ENCODE measurements at places on chromosomes 3 and 15.
A peak's percentile ranks its signal among the peaks of the same experiment; 100 is the strongest.

DNA sequence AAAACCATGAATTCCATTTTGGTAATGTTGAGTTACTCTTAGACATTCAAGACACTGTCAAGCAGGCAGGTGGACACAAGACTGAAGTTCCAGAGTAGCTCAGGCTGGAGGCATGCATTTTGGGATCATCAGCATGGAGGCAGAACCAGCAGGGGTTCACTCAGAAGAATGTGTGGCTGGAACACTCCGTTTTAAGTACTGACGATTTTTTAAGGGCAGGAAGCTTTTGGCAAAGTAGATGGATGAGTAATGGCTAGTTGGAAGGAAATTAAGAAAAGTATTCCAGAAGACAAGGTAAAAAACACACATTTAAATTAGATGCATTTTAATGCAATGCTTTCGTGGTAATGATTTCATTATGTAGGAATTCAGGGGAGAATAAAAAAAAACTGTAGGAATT is 420.4 kb downstream of the ROBO2 start:
- no peak for DNase-seq

DNA sequence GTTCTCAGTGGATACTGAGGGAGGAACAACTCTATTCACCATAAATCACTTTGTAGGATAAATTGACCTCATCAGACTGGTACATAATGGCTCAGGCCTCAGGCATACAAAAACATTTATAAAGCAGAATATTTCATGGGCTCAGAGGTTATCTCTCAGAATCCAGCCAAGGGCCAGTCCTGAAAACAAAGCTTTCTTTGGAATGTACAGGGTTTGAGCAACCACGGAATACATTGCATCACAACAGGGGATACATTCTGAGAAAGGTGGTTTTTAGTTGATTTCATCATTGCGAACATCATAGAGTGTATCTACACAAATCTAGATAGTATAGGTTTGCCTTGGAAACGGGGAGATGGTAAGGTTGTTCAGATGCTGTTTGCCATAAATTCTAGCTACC is 33.4 kb upstream of the CTDSPL2 start:
- DNase-seq, result no peak

DNA sequence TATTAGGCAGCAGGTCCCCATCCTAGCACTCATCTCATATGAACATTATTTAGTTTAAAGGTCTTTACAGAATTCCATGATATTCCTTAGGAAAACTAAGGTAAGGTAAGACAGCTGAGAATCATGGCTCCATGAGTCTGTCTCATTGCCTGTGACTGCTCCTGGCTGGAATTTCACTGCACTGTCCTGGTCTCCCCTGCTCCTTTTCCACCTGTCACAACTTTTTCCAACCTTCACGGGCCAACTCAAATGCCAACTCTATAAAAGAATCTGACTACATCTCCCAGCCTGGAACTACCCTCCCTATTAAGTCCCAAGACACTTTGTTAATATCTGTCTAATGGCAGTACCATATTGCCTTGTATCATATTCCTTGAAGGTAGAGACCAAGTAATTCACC is 7.6 kb downstream of the CNBP start:
- no peak for DNase-seq

- DNase-seq, result no peak
Measured at GRCh38 chr3:112857526-112857925, 10.9 kb upstream of the CD200R1L start.

GRCh38 chr3:39384665-39385000 is 1.5 kb downstream of the SLC25A38 start:
- no peak for DNase-seq

DNA sequence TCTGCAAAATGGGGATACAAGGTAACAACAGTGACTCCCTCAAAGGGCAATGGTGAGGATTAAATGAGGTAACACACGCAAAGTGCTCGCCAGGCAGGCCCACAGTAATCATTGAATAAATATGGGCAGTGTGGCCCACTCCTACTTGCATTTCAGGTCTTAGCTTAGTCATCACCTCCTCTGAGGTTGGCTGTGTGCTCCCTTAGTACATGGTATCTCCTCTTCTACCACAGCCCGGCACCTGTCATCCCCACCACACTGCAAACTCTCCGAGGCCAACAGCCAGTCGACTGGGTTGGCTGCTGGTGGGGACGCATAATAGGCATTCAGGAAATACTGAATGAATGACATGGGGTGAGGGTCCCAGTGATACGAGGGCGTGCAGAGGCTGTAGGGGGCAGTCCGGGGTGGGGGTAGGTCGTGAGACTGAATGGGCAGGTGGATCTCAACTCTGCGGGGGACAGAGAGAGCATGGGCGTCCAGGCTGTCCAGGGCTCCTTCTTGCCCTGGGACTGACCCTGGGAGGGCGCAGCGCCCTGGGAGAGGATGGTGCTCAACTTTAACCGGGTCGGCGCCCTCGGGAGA is 375 bp upstream of the MYZAP start:
- DNase-seq, result no peak

GRCh38 chr3:84100861-84101260 is 857.9 kb upstream of the CADM2 start:
- DNase-seq, result no peak

- DNase-seq, result no peak
Measured at GRCh38 chr15:26806151-26806550, 33.3 kb upstream of the GABRB3 start.

DNA sequence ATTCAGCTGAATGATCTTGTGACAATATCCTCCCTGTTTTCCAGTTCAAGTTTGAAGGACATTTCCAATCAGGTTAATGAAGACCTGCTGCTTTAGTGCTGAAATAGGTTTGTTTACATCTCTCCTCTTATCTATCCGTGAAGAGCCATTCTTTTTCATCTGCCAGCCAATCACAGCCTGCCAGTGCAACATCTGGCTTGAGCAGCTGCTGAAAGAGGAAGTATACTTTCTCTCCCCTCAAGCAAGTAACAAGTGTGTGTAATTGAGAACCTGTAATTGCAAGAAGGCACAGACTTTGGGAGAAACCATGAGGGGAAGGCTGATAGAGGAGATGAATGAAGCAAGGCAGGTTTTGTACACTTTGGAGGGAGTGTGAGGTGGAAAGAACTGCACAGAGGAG is 404.3 kb downstream of the AGBL1 start:
- DNase-seq, result no peak

DNA sequence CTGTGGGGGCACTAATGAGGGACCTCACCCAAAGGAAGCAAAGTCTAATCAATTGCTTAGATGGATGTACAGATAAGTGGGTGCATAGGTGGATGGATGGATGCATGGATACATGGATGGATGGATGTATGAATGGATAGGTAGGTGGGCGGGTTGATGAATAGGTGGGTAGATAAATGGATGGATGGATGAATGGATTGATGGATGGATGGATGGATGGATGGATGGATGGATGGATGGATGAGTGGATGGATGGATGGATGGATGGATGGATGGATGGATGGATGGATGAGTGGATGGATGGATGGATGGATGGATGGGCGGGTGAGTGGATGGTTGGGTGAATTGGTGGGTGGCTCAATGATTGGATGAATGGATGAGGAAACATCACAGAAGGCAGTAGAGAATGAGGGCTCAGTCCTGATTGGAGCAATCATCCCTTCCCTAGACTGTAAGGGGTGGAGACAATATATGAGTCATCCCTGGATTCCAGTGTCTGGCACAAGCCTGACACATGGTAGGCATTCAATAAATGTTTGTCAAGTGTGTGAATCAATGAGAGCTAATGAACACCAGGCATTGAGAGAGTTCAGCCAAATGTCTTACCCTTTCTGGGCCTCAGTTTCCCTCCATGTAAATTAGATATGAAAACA is 40.4 kb upstream of the PXYLP1 start:
- no peak for DNase-seq

GRCh38 chr15:80769829-80770705 is 9.1 kb upstream of the CEMIP start:
- DNase-seq, result no peak

DNA sequence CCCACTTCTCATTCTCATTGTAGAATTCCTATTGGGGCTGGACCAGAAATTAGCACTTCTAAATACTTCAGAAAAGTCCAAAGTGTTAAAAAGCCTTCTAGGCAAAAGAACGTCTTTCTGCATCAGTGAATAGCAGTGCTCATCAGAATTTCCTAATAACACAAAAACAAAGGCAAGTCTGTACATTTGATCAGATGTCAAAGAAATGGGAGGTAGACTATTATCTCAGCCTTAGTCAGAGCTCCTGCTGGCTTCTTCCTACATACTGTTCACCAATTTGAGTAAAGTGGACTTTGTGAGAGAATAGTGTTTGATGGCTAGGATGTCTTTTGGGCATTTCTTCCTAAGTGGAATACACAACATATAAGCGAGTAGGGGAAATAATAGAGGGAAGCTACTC is 48.7 kb downstream of the FOXB1 start:
- DNase-seq, result no peak

- DNase-seq, result no peak
Measured at GRCh38 chr15:73226093-73226814, 142.5 kb downstream of the HCN4 start.

DNA sequence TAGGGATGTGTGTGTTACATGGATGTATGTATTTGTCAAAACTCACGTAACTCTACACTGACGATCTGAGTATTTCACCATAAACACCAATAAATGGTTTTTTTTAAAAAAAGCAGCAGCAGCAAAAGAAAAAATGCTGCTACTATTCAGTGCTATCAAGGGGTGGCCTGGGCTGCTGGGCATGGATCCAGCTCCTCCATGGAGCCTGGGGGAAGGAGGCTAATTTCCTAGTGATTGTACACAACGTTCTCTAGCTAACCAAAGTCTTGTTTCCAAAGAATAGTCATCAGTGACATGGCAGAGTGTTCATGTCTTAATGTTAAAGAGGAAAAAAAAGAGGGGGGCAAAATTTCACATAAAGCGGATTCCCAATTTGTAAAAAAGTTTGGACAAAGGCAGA is 29.0 kb downstream of the POMGNT2 start:
- DNase-seq, result no peak

DNA sequence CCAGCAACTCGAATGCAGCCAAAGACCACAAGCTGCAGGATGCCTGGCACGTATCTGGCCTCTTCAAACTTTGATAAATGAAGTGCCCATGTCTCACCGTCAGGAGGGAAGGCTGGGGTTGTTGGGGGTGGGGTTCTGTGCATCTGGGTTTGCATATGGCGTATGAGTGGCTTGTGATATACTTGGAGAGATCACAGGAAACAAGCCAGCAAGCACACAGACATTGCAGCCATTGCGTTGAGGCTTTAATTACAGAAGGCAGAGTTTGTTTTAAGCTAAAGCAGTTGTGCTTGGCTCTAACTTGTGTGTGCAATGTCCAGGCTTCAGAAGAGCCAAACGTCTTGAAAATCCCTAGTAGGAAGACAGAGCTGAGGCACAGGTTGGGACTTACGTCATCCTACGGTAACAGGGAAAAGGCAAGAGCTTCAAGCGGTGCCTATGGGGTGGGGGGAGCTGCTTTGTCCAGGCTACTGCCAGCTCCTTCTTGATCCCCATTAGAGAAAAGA is 109.2 kb downstream of the ASB7 start:
- no peak for DNase-seq

GRCh38 chr3:127803619-127804018 is 18.7 kb downstream of the MGLL start:
- peak; percentile 72 for DNase-seq

DNA sequence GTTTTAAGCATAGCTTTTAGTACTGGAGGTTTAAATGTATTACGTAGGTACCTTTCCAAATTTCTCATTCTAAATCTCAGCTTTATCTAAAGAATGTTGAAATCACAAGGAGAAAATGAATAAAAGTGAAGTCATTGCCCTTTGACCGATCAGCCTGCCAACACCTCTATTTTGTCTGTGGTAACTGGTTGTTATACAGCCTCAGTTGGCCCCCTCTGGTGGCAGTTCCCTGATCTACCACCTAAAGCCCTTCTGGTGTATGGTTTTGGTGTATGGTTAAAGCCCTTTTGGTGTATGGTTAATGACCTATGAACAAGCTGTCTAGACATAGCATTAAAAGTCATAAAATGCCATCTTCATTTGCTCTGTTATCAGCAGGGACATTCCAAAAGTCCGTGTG is 378.2 kb upstream of the AZI2 start:
- no peak for DNase-seq

- peak; percentile 16 for DNase-seq
Measured at GRCh38 chr3:143119009-143119914, at the start of gene CHST2. CHST2 (plus strand) TSS chr3:143119771; CDS start chr3:143120817, 1,046 bp downstream.

DNA sequence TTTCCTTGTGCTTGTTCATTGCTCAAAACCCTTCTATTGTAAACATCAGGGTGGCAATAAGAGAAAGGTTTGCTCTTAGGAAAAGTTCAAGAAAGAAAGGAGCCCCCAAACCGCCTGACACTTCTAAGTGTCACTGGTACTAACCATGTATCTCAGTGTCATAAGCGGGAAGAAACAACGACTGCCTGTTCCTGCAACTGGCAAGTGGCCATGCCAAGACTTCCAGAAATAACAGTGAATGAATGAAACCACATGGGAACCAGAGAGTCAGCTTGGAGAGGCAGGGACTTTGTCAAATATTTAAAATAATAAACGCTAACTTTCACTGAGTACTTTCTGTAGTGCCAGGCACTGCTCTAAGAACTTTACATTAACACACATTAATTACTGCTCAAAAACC is 1.1 kb downstream of the PLSCR2 start:
- DNase-seq, result no peak

DNA sequence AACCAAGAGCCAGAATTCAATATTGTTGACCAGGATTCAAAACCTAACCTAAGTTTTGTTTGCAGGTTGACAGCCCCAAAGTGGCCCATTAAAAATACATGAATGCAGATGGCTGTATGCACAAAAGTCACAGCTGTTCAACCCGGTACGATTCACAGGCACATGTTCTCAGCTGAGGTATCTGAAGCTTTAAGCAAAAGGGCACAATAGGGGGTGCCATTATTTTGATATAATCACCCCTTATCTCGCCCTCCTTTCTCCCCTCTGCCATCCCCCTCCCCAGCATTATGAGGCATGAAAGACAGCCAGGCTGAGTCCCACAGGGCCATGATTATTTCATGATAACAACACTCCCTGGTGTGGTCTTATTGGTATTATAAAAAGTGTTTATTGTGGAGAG is 264.9 kb downstream of the EBLN2 start:
- DNase-seq, result no peak

DNA sequence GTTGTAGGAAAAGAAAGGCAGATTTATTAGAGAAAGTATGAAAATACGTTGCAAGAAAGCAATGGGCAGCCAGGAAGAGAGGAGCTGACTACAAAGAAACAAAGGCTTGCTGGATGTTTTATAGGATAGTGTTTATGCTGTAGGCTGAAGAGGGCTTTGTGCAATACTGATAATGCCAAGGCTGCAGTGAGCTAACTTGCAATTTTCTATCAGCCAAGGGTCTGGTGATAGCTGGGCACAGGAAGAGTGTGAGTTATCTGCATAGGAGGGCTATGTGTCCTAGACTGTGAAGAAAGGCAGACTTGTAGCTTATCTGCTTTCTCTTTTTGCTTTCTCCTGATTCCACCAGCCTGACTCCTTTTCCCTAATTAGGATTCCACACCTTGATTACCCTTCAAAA is 51.3 kb upstream of the OSBPL11 start:
- no peak for DNase-seq

GRCh38 chr3:33883951-33884561 is 85.6 kb downstream of the PDCD6IP start:
- no peak for DNase-seq

All from AG04450 (cell line).